Activated CD4-positive, alpha-beta memory T cell treated with anti-CD3 and anti-CD28 coated beads for 36 hours (primary cell): ENCODE measurements at places on chromosomes 5 and 9.

GRCh38 chr9:17204611-17205152, 69.8 kb downstream of the CNTLN start:
- no peak for DNase-seq

DNA sequence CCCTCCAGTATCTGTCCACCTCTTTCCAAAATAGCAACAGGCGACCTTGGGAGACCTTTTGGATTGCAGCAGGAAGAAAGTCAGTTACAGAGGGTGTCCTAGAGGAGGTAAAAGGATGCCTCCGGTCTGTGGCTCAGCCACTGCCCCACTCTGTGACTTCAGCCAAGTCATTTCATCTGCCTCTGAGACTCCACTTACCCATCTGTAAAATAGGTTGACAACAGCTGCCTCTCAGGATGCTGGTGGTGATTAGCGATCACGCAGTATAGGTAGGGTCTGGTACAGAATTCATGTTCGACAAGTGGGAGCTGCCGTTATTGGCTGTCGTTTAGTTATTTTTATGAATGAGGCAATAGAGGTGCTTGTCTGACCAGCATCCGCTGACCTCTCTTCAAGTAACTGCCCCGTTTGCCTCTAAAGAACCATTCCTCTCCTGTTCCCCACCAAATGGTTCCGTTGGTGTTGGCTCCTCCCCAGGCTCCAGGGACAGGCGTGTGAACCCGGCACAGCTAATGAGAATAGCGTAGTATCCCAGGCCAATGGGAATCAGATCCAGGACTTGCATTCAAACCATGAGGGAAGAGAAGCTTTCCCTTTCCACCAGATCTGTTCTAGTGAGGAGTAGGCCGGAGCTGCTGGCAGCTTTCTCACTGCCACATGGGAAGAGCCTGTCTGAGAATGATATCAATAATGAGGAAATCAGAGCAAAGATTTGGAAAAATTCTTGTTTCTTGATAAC, 64.1 kb downstream of the SMIM23 start:
- no peak for DNase-seq

DNA sequence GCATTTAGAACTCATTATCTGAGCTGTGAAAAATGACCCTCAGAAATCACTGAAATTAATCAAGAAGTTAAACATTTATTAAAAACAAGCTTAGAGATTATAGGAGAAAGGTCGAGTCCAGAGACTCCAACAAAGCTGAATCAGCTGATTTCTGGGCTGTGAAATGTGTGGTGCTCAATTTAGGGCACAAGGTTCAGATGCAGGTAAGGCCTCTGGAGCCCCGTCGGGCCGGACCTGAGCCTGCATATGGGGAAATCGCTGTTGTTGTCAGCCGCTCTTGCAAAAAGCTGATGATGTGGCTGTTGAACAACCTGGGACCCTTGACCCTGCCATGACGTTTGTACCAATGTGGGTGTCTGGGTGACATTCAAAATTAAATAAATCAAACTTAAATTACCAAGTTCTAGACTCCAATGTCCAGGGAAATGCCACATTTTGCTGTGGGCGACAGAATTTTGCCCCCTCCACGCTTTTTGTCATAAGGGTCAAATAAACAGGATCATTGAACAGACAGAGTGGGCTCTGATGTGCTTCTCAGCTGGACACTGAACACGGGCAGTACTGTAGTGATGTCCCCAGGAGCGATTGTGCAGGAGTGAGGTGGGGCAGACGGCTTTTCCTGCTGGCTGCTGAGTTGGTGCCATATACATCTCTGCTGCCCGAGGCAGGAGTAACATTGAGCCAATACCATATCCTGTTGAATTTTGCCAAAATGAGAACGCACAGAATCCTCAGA, 27.2 kb upstream of the FBP1 start:
- DNase-seq, result no peak

DNA sequence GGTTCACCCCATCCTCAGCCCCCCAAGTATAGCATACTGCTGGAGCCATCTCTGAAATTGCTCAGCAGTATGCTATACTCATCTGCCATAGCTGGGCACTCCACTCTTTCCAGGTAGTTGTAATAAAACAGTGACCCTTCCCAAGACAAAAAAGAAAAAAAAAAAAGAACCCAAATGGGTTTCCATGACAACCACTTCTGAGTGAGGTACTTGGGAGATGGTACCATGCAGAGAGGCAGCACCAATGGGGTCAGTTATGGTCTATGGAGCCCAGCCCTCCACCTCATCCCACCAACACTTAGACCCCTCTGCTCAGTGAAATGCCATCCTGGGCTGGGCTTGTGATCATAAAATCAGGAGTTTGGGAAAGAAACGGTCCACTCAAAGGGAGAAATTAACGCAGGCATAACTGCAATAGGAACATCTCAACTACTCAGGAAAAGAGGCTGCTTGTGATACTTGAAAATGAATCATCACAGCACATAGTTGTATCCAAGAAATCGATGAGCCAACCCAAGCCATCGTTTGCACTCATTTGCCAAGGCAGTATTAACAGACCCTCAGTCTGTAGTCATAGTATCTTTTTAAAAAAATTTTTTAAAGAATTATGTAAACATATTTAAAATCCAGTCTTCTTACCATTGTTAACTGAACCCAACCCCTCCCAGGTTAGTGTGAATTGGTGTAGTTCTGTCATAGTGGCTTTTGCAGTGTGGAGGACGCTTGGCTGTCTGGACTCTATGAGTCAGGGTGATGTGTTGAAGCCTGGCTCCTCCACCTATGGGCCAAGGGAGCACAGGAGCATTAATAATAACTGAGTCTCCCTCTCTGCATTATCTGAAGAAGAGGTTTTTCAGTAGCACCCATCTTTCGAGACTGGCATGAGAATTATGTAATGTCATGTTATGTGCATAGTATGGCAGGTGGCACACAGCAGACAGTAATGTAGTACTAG, 402.7 kb downstream of the SPOCK1 start:
- DNase-seq, result no peak

DNA sequence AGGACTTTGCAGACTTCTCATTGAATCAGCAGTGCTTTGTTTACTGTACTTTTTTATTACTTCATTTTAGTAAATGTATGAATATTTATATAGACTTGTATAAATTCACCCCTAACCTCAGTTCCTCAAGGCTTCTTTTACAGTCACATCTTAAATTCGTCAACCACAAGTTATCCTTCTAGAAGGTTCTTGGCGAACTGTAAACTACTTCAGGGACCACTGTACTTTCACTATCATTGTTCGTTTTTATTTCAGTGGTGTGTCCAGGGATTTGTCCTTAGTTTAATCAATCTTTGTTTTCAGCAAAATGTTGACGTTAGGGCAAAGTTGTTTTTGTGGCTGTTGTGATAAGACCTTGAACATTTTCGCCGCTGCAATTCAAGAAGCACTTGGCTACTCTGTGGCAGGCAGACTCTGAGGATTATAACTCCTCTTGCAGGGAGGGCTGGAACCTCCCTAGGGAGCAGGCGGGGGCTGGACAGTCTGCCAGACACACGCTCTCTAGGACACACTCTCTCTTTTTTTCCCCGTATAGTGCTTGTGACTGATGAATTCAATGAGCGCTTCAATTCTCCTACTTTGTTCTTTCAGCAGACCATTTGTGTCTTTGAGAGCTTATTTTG, 252.8 kb downstream of the FBXL7 start:
- no peak for DNase-seq
